ENCODE measurements at places on chromosomes 11 and 22.

DNA sequence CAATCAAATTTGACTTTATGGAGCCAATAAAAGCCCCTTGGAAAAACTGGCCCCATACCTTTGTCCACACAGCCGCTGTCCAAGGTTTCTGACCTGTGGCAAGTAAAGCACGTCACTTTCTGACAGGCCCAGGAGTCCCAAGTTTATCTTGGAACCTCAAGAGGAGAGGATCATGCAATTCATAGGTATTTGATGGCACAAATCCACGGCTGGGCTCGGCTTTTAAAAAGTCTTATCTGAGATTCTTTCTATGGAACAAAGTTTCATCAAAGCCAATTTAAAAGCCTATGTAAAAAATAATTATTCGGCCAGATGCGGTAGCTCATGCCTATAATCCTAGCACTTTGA, 13.6 kb downstream of the TMEM138 start:
- DNase-seq: no peak

DNA sequence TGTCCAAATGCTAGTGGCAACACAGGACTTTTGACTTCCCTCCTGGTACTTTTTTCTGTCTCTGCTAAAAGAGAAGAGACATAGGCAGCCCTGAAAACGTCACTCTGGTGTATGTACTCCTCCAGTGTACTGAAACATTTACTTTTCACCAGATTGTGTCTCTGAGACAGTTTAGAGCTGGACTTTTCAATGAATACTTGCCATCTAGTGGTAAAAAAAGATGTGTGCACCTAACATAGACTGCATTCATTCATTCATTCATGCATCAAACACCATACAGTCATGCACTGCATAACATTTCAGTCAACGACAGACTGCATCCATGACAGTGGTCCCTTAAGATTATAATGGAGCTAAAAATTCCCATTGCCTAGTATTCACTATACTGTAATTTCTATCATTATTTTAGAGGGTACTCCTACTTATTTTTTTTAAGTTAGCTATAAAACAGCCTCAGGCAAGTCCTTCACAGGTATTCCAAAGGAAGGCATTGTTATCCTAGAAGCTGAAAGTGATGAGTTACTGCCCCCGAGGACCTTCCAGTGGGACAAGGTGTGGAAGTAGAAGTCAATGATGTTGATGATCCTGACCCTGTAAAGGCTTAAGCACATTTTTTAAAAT, 186.2 kb downstream of the SPON1 start:
- DNase-seq: no peak

GRCh38 chr11:74288161-74288560, 23.3 kb downstream of the P4HA3 start:
- no peak for DNase-seq

- DNase-seq: peak; percentile 70
Measured at GRCh38 chr11:12862696-12863469, 146.2 kb upstream of the RASSF10 start.

DNA sequence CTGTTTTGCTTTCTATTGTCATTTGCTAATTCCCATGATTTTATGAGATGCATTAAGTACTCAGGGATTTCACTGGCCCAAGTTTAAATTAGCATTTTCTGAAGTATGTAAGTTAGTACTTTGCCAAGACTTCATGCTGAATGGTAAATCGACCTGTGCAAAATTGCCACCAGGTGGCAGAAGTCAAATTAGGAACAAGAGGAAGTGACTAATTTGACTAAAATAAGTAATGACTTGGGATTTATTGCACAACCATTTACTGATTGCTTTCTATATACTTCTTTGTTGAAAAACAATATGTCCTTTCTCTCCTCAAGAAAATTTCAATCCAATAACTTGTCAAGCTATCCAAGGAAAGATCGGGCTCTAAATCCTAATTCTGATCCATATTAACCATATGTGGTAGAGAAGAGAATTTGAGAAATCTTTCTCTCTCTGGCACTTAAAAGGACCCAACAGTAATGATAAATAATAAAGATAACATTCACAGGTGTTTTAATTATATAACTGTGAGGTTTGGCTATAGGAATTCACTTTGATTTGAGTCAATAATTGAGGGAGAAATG, 253.7 kb upstream of the CHORDC1 start:
- DNase-seq: no peak

DNA sequence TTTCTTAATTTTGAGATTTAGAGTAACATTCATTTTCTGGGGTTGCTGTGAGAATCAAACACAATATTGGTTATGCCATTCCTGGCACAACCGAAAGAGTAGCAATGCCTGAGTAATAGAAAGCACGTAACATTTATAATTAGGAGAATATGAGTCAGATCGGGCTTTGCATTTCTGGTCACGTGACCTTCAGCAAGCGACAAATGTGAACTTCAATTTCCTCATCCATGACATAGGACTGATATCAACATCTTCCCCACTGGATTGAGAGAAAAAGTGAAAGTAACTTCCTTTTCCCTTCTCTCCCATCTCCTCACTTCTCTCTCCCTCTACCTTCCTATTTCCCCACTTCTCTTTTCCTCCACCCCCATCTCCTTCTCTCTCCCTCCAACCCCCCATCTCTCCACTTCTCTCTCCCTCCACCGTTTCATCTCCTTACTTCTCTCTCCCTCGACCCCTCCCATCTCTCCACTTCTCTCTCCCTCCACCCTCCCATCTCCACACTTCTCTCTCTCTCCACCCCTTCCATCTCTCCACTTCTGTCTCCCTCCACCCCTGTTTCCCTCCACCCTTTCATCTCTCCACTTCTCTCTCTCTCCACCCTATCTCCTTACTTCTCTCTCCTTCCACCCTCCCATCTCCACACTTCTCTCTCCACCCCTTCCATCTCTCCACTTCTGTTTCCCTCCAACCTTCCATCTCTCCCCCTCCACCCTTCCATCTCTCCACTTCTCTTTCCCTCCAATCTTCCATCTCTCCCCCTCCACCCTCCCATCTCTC, 33.5 kb upstream of the CAT start:
- DNase-seq: no peak

DNA sequence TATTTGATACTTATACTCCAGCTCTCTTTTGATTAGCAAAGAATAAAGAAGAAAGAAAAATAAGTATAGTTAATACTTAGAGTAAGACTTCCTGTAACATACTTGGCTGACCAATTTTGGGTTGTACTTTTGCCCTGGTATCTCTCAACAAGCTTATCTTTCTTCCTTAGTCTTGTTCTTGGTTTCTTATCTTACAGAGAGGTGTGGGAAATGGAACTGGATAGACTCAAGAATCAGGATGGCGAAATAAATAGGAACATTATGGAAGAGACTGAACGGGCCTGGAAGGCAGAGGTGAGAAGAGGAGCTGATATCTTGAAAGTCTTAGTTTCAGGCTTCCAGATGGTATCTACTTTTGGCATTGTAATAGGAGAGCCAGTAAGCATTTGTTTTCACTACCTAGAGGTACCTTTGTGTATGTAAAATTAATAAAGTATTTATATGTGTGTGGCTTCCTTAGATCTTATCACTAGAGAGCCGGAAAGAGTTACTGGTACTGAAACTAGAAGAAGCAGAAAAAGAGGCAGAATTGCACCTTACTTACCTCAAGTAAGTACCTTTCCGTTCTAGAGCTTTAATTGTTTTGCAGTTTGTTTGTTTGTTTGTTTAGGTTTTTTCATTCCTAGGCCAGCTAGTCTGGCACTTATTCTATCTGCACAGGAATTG, 11.3 kb upstream of the BACE1-AS start:
- DNase-seq: no peak

DNA sequence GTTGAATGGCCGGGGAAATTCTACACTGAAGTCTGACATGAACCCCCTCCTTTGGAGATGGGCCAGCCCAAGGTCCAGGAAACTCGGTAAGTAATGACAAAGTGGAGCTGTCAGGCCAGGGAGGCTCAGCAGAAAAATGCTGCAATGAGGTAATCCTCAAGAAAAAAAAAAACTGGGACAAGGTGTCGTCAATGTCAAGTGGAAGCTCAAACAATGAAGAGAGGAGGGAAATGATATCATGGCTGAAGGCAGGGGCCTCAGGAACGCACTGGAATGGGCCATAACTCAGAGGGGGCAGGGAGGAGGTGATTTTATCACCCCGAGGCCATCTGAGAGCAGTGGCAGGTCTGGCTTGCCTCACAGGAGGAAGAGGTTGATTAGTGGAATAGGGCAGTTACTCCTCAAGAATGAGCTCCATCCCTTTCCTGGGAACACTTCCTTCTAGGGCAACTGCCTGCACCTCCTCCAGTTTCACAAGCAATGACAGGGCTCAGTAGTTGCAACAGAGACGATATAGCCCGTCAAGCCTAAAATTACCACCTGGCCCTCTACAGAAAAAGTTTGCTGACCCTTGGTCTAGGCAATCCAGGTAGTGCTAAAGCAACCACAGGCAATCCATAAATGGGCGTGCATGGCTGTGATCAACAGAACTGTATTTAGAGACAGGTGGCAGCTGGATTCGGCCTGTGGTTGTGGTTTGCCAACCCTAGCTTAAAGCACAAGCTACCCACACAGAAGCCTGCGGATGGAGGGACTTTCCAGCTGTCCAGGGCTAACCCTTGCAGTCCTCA, 65.2 kb downstream of the FBXO7 start:
- no peak for DNase-seq

DNA sequence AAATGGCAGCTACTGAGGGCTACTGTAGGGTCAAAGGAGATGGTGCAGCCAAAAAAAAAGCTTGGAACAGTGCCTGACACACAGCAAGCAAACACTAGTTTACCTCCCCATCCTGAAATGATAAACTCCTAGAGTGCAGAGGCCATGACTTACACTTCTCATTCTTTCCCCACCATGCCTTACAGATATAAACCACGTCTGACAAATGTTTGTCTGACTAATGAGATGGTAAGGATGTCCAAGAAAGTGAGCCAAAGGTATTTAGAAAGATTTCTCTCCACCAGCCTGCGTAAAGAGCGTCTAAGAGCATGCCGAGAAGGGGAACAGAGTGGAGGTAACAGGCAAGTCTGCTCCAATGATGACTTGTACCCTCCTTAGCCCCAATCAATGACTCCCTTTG, 99.0 kb downstream of the LARGE1 start:
- no peak for DNase-seq

- DNase-seq: no peak
Measured at GRCh38 chr11:109512680-109513079, 90.7 kb downstream of the C11orf87 start.

GRCh38 chr11:9025101-9025850, 21.5 kb upstream of the NRIP3 start:
- DNase-seq: no peak

DNA sequence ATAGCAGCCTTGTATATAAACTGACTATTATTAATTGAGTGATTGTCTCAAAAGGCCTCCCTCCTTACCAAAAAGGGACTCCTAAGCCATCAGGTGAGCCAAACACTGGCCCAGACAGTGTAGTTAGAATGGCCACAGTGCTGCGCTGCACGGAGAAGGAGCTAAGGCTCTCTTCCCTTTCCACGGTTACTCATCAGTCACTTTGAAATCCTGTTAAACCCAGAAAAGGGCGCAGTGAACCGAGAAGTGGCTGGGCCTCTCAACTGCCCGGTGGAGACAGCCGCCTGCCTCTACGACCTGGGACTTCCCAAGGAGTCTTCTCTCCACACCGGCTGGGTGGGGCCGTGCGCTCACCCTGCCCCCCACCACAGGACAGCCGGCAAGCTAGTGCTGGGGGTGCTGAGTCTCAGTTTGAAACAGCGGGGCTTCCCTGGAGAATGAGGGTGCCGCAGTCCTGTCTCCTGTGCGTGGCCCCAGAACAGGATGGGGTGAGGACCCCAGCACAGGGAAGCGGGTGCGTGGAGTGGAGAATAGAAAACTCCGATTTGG, 1.3 kb downstream of the MYH9 start:
- no peak for DNase-seq

DNA sequence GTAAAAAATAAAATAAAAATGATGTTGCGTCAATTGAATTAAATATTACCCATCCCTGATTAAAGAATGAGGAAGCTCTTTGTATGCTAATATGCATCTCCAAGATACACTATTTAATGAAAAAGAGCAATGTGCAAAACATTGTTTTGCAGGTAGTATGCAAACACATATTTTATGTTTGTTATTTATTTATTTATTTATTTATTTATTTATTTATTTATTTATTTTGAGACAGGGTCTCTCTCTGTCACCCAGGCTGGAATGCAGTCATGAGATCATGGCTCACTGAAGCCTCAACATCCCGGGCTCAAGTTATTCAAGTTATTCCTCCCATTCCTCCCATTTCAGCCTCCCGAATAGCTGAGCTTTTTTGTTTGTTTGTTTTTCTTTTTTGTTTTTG, 7.2 kb upstream of the CHST1 start:
- no peak for DNase-seq

- no peak for DNase-seq
Measured at GRCh38 chr11:104390651-104391050, 226.7 kb upstream of the PDGFD start.

DNA sequence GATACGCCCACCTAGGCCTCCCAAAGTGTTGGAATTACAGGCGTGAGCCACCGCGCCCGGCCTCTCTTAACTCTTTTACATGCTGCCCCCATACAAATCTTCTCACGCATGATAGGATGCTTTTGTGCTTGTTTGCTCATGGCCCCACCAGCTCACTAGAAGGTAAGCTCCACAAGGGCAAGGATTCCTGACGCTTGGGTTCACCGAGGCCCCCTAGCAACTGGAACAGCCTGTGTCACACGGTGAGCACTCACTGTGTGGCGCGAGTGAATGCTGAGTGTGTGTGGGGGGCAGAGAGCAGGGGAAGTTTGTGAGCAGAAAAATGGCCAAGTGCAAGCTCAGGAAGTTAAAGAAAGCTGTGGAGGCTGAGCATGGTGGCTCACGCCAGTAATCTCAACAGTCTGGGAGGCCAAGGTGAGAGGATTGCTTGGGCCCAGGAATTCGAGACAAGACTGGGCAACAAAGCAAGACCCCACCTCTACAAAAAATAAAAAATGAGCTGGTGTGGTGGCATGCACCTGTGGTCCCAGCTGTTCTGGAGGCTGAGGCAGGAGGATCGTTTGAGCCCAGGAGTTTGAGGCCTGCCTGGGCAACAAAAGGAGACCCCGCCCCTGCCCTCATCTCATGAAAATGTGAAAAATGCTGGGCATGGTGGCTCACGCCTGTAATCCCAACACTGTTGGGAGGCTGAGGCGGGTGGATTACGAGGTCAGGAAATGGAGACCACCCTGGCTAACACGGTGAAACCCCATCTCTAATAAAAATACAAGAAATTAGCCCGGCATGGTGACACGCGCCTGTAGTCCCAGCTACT, 2.3 kb downstream of the BAD start:
- no peak for DNase-seq

DNA sequence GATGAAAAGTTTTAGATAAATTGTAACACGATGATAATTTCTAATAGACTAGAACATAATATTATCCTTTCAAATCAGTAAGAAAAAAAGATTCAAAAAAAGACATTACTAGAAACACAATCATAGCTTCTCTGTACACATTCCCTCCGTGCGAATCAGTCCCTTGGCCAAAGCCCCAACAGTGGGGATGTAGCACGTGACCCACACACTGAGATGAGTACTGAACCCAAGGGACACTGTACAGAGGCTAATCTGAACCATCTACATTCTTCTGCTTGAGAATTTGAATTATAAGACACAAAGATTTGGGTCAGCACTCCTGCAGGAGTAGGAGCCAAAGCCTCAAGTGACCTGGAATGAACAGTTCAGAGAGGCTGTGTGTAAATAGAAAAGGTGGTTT, 353.7 kb downstream of the INSC start:
- DNase-seq: no peak

- no peak for DNase-seq
Measured at GRCh38 chr22:42922374-42923191, 65.5 kb upstream of the ARFGAP3 start.
